ENCODE measurements at places on chromosomes 5 and 9.
A peak's percentile ranks its signal among the peaks of the same experiment; 100 is the strongest.

GRCh38 chr5:112965733-112966306 lies 10.8 kb upstream of the DCP2 start:
- no peaks in the 10 kb centered on the region for H3K27me3 ChIP-seq
- H3K27ac ChIP-seq: peak overlapping the region; percentile 34
- no peak for DNase-seq
- no peaks in the 10 kb centered on the region for H3K36me3 ChIP-seq
- H3K4me3 ChIP-seq: no peak overlapping the region

DNA sequence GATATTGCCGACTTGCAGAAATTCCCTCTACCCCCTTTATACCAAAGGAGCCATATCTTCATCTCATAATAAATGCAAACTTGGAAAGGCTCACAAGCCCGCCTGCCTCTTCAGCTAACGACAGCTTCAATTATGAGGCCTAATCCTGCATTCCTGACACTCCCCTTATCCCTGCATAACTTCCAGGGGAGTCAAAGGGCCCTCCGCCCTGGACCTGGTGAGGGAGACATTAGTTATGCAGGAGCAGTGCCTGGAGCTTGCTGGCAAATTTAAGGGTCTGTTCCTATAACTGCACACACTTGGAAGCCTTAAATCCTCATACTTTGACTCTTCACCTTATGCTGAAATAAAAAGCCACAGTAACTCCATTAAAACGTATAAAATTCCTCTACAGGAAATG lies 617.9 kb downstream of the BNC2 start:
- H3K27ac ChIP-seq: no peak overlapping the region
- no peaks in the 10 kb centered on the region for H3K36me3 ChIP-seq
- no peaks in the 10 kb centered on the region for H3K27me3 ChIP-seq
- no peaks in the 10 kb centered on the region for H3K4me1 ChIP-seq
- DNase-seq: no peak

DNA sequence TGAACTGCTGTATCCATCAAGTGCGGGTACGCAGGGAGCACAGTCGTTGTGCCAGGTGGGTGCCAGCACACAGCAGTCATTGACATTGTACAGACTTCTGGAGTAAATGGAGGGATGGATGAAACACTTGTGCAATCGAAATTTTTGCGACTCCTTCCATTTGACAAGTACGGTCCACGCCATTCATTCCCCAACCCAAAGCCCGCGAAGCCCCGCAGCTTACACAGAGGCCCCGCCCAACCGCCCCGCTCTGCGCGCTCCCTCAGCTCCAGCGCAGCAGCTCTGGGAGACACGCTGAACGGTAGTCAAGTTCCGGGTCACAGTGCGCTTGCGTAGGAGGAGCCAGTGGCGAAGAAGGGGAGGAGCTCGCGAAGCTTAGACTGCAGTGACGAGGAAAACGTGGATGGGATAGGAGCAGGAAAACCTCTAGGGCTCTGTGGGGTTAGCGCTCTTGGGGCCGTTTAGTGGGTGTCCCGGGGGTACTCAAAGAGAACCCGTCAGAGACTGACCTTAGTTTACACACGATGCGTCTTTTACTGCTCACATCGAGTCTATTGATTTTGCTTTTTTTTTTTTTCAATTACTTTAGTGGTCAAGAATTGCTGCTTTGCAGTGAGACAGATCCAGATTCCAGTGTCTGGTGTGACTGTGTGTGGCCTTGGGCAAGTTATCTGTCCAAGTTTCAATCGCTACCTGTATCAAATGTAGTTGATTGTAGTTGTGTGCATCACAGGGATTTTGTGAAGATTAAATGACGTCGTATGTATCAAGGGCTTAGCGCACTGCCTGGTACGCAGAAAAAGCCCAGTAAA lies 15.3 kb upstream of the MSANTD3 start:
- peak overlapping the region; percentile 45 for H3K4me3 ChIP-seq
- peak overlapping the region; percentile 81 for H3K27ac ChIP-seq
- H3K4me1 ChIP-seq: peaks cover 2% of the 10 kb centered on the region
- DNase-seq: peak; percentile 60
- no peaks in the 10 kb centered on the region for H3K36me3 ChIP-seq
- no peaks in the 10 kb centered on the region for H3K27me3 ChIP-seq

DNA sequence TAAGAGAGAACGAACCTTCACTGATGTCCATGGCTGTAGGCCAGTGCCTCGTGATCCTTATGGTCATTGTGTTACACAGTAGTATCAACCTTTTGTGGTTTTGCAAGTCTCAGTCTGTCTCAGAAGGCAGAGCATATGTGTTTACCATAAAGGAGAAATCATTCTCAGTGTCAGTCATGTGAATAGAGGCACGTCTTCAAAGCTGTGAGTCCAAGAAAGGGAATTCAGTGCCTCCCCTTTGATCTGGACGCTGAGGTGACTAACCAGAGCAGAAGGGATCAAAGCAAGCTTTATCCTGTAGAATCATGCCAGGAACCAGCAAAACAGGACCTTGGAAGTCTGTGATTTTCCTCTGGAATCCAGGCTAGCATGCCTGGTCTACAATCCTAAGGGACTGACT lies 433.9 kb downstream of the DNAH5 start:
- H3K27me3 ChIP-seq: no peaks in the 10 kb centered on the region
- no peaks in the 10 kb centered on the region for H3K4me1 ChIP-seq
- H3K27ac ChIP-seq: no peak overlapping the region
- no peaks in the 10 kb centered on the region for H3K36me3 ChIP-seq
- H3K4me3 ChIP-seq: no peak overlapping the region

- DNase-seq: no peak
- H3K36me3 ChIP-seq: no peaks in the 10 kb centered on the region
- no peak overlapping the region for H3K27ac ChIP-seq
- H3K4me3 ChIP-seq: no peak overlapping the region
- H3K4me1 ChIP-seq: no peaks in the 10 kb centered on the region
These were observed 159.6 kb upstream of the GPR151 start for GRCh38 chr5:146675636-146676035.

Data from Panc1 (cell line).